T-helper 22 cell (primary cell): ENCODE measurements at places on chromosomes 1 and 21.

GRCh38 chr1:169697755-169698154 is 13.7 kb downstream of the SELL start:
- DNase-seq: no peak

DNA sequence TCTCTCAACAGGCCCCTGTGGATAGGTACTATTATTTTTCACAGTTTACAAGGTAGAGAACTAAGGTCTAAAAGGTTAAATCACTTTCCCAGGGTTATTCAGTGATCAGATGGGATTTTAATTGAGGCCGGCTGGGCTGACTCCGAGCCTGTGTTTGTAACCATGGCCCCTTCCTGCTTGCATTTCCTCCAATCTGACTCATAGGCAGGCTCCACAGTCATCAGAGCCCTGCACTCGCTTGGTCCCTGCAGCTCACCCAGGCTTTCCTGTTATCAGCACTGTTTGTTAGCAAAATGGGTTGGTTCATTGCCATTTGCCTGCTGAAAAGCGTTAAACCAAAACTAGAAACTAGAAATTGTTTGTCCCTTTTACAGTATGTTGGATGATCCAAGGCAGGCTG is 41.4 kb upstream of the LMX1A start:
- no peak for DNase-seq

DNA sequence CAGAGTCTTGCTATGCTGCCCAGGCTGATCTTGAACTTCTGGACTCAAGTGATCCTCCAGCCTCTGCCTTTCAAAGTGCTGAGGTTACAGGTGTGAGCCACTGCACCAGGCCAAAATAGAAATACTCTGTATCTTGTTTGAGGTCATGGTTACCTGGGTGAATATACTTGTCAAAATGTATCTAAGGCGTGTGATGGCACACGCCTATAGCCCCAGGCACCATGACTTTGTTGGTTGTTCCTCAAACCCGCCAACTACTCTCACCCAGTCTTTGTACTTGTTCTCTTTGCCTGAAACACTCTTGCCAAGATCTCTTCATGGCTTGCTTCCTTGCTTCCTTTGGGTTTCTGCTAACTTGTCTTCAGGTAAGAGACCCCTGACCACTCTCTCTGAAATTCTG is 38.0 kb upstream of the RGS5 start:
- no peak for DNase-seq

DNA sequence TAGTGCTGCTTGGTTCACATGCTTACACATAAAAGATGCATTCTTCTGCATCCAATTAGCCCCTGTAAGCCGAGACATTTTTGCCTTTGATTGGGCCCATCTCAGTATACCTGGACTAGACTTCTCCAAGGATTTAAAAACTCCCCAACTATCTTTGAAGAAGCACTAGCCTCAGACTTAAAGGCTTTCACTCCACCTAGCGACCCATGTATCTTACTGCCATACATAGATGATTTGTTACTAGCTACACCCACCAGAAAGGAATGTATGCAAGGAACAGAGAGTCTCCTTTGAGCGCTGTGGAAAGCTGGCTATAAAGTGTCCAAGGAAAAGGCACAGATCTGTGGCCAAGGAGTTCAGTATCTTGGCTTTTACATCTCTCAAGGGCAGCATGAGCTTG is 91.7 kb downstream of the LIPI start:
- DNase-seq: no peak

GRCh38 chr21:18142655-18143054 is 102.0 kb upstream of the CHODL start:
- no peak for DNase-seq
